Muscle of leg (tissue), 16 donors: ENCODE measurements at places on chromosomes 7 and 10. TPM values are rescaled to one million over a fixed set of nuclear protein-coding genes. Genes with fewer than 3 reads are reported as not detected.

GRCh38 chr7:128446306-128446705, 9.4 kb upstream of the HILPDA start:
- DNase-seq = peak; percentile 68

DNA sequence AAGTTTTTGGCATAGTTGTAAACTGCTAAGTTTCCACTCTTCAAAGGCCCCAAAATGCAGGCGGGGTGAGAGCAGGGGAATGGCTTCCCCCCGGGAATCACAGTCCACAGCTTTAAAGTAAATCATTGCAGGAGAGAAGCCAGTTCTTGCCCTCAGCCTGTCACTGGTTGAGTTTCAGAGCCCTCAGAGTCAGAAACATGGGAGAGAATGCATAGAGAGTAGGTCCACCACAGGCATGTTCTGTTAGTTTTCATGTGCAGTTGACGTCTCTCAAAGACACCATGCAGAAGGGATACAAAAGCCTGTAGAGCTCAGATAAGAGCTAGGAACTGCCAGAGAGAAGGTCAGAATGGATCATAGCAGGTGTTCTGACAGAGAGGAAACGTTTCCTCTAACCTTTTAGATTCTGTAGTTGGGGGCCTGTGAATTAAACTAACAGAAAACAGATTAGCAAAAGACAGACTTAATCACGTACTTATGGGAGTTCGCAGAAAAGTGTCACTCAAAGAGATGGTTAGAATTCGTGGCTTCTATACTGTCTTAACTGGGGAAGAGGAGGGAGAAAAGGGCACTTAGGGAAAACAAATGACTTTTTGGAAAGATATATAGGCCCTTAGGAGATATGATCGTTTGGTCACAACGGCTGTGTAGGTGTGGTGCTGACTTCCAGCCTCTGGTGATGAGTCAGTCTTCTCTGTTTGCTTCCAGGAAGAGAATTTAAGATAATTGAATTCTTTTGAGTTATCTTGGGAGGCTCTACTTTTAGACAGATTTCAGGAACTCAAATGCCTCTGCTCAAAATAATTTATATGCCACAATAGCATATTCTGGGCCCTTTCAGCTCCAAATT, 48.0 kb upstream of the MSRB2 start:
- no peak for DNase-seq

The ATG9B gene
- 1.00 TPM for polyA plus RNA-seq

DNA sequence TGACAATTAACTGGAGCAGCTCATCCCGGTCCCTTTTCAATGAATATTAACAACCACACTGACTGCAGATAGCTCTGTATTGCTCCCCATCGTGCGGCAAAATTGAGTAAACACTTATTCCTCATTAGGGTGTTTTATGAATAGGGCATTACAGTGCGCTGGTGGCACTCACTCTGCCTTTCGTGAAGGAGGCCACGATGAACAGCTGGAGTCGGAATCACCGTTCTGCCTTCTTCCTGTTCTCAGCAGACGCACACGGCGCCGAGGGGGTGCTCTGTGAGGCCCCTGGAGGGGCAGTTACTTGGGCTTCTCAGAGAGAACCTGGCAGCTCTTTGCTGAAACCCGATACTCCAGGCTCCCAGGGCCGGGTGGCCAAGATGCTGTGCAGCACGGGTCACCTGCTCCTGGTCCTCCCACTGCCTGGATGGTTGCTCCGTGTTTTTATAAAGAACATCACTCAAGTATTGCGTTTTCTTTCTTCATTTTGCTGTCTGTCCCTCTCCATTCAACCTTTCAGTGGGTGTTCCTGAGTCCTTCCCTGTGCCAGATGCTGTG, 241.9 kb downstream of the GLRX3 start:
- peak; percentile 11 for DNase-seq

The WDR86 gene
- 6.7 TPM for polyA plus RNA-seq

- peak; percentile 54 for DNase-seq
Observed at GRCh38 chr7:155804897-155805825, 7.1 kb downstream of the SHH start.

The OIT3 gene
- polyA plus RNA-seq = 7.6 TPM

The GPR26 gene
- polyA plus RNA-seq = not detected

GRCh38 chr7:93307131-93307660, 75.0 kb downstream of the VPS50 start:
- DNase-seq = no peak

The C10orf143 gene
- 2.7 TPM for polyA plus RNA-seq

The CCAR1 gene
- polyA plus RNA-seq = 57.7 TPM

DNA sequence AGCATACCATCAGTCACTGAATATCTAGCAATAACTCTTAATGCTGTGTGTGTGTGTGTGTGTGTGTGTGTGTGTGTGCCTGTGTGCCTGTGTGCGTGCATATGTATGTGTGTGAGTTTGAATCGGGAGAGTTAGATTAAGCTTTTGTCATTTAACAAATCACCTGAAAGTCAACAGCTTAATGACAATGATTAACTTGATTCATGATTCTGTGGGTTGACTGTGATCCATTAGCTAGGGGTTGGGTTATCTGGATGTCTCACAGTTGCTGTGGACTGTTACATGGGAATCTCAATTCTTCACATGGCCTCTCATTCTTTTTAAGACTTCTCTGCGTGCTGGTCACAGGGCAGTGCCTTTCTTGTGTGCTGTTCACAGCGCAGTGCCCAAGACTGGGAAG, 639.0 kb upstream of the SORCS1 start:
- no peak for DNase-seq

The CRYGN gene
- 0.16 TPM for polyA plus RNA-seq

DNA sequence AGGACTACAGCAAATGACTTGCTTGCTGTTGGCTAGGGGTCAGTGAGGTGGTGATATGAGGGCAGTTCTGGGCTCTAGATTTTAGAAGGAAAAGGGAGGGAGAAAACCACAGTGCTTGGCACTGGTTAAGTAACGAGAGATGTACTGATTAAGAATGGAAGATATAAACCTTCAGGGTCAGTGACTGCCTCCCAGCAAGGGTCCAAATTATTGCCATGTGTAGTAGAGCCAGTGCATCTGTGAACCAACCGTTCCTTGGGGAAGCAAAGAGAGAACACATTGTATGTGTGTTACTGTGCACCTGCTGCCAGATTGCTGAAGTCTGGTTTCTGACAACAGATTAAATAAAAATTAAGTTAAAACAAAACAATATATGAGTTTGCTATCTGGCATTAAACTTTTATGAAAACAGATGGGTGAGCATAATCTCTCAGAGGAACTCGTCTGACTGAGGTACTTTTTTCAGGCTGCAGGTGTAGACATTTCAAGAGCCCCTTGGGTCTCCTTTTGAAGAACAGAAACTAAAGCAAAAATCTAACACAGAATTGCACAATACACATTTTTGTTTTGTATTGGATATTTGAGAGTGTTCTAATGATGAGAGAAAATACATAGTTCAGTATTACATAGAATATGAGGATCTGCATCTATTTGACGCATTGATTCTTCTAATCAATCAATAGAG, 1120.6 kb downstream of the SORCS3 start:
- DNase-seq = no peak

- DNase-seq = peak; percentile 7
Observed at GRCh38 chr10:100826983-100827818, 81.8 kb downstream of the PAX2 start.

- no peak for DNase-seq
Observed at GRCh38 chr10:75956624-75957023, 525.2 kb downstream of the LRMDA start.

DNA sequence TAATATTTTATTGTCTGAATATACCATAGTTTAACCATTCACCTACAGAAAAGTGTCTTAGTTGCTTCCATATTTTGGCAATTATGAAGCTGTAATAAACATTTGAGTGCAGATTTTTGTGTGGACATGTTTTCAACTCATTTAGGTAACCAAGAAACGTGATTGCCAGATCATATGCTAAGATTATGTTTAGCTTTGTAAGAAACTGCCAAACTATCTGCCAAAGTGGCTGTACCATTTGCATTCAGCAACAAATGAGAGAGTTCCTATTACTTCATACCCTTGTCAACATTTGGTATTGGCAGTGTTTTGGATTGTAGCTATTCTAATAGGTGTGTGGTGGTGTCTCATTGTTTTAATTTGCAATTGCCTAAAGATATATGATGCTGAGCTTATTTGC, 233.5 kb downstream of the TMEM26 start:
- no peak for DNase-seq

GRCh38 chr7:32587411-32587948, 92.2 kb downstream of the AVL9 start:
- peak; percentile 37 for DNase-seq

The CRTAC1 gene
- 0.54 TPM for polyA plus RNA-seq

DNA sequence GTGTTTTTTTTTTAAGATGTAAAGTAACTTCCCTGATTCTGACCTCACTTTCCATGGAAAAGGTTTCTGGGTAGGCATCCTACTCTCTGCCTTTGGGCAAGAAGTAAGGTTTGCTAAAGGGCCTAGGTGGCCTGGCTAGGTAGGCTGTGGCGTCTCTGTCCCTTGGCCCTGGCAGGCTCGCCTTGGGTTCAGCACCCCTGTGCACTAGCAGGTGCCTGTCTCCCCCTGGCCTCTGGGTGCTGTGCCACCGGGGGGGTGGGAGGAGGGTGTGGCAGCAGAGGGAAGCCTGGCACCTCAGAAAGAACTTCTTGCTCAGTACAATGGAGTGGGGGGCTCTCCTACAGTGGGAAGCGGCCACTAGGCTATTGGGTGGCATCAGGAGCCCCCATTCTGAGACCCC, 14.0 kb downstream of the TECPR1 start:
- no peak for DNase-seq

The HOXA6 gene
- 5.6 TPM for polyA plus RNA-seq

GRCh38 chr10:23238015-23238414, 45.9 kb downstream of the PTF1A start:
- no peak for DNase-seq

GRCh38 chr10:96275685-96276418, 4.5 kb upstream of the BLNK start:
- DNase-seq = no peak

DNA sequence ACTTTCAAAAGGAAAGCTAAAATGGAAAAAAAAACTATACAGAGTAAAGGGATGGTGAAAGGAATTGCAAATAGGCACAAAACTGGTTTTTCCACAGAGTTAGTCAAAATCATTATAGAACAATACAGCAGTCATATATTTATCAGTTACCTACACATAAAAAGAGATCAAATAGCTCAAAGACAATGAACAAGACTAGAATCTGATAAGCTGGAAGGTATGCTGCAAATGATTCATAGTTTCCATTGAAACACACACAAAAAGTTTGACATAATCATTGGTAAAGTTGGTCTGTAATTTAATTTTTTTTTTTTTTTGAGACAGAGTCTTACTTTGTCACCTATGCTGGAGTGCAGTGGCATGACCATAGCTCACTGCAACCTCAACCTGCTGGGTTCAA, 92.4 kb upstream of the SGCE start:
- no peak for DNase-seq

DNA sequence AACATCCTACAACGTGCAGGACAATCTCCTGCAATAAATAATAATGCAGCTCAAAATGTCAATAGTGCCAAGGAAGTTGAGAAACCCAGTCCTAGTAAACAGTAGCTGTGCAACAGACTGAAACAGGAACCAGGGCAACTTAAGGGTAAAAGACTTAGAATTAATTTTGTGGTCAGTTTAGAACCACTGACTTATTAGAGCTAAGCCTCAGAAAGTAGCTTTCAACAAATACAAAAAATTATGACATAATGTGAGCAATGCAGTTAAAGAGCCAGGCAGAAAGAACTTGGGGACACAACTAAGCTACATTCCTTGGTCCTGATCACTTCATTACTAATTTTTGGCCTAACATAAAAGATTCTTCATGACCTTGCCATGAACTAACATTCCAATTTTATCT, 195.4 kb downstream of the MACC1 start:
- no peak for DNase-seq

GRCh38 chr7:129886167-129886817, 66.5 kb downstream of the UBE2H start:
- DNase-seq = no peak

- DNase-seq = no peak
Observed at GRCh38 chr7:1999278-1999984, 233.3 kb downstream of the MAD1L1 start.

The ACHE gene
- polyA plus RNA-seq = 45.4 TPM

- no peak for DNase-seq
Observed at GRCh38 chr7:5827755-5828154, 46.3 kb upstream of the RNF216 start.

The OR2A42 gene
- 0.15 TPM for polyA plus RNA-seq

The MTG1 gene
- 41.9 TPM for polyA plus RNA-seq

- no peak for DNase-seq
Observed at GRCh38 chr7:30240106-30240800, 44.1 kb upstream of the ZNRF2 start.

The ADIRF gene
- polyA plus RNA-seq = 1.9 TPM

GRCh38 chr10:87623191-87623590, 36.5 kb upstream of the PAPSS2 start:
- DNase-seq = peak; percentile 48

DNA sequence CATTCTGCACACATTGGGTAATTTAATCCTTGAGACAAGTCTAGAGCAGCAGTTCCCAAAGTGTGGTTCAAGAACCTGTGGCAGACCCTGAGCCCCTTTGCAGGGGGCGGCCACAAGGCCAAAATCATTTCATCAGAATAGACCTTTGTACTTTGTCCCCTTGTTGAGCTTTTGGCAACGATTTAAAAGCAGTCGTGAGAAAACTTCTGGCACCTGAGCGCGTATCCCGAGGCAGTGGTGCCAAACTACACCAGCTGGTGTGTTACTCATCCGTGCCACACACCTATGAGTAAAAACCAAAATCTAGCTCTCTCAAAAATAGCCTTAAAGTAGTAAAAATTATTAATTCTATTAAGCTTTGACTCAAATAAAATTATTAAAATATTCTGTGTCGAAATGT, 306.8 kb downstream of the SDK1 start:
- DNase-seq = no peak

The ANKRD1 gene
- polyA plus RNA-seq = 128 TPM

The GDF10 gene
- 0.84 TPM for polyA plus RNA-seq

The THAP5 gene
- 16.9 TPM for polyA plus RNA-seq

DNA sequence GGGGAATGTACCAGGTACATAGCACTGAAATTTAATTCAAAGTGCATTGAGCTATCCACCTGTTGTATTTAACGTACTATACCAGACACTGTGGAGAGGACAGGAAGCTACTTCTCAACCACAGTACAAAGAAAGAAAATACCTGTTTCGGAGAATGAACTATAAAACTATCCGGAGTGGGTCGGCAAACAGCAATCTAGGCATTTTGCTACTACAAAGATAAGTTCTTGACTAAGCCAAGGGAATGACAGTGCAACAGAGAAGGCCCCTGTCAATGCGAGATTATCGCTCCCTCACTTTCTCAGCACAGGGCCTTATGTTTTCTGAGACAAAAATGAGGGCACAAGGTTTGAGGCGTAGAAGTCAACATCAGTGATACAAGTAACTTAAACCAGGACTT, 27.4 kb downstream of the SFMBT2 start:
- no peak for DNase-seq
